ENCODE measurements at places on chromosomes 11 and 22.

GRCh38 chr22:50622723-50623327 lies 5.1 kb downstream of the ARSA start:
- DNase-seq: peak; percentile 46

GRCh38 chr11:121452609-121453150 lies at the start of gene SORL1-AS1:
Gene SORL1-AS1, minus strand, starts transcription at chr11:121452967.
- DNase-seq: no peak

DNA sequence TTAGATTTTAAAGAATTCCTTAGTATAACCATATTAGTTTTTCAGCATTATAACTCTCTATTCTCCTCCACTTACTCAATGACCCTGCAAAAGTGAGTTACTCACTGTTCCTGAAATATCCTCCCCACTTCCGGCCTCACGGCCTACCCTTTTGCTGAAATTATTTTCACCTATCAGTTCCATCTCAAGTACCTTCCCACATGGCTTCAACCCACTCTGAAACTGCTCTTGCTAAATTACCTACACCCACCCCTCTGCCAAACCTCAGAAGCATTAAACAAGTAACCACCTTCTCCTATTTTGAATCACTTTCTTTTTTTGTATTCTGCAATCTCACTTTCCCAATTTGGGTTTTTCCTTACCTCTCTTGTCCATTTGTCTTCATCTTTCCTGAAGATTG lies 37.7 kb downstream of the OR5P2 start:
- DNase-seq: no peak

DNA sequence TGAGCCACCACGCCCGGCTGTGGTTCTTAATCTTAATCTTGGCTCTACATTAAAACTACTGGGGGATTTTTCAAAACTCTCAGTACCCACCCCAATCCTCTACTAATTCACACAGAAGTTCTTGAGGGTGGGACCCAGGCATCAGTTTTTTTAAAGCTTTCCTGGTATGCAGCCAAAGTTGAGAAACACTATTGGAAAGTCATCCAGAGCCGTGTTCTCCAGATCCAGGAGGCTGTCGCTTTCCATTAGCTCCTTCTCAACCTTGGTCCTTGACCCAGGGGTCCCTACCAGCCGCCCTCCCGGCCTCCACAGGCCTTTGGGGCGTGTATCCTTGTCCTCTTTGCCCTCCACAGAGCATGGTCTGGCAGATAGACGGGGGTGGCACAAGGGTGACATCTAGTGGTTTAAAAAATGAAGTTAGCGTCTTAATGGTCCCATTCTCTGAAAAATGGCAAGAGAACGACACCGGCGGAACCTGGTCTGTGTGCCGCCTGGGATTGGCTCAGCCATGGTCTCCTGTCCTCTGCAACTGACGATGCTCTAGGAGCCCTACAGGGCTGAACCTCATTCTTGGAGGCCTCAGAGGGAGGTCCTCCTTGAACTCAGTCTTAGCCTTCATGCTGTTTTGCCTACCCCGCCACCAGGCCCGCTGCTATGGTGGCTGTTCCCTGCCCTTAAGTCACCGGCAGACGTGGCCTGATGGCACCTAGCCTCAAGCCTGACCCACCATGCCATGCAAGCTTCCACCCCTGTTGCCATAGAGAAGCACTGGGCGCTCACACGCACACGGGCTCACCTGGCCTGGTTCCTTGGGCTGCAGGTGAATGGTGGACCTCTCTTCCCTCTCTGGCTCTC lies 152.0 kb upstream of the SYN3 start:
- DNase-seq: peak; percentile 68

- peak; percentile 18 for DNase-seq
These were observed 22.8 kb upstream of the B4GALNT4 start for GRCh38 chr11:346529-346928.

GRCh38 chr11:15195454-15196200 lies 80.9 kb downstream of the INSC start:
- DNase-seq: no peak

DNA sequence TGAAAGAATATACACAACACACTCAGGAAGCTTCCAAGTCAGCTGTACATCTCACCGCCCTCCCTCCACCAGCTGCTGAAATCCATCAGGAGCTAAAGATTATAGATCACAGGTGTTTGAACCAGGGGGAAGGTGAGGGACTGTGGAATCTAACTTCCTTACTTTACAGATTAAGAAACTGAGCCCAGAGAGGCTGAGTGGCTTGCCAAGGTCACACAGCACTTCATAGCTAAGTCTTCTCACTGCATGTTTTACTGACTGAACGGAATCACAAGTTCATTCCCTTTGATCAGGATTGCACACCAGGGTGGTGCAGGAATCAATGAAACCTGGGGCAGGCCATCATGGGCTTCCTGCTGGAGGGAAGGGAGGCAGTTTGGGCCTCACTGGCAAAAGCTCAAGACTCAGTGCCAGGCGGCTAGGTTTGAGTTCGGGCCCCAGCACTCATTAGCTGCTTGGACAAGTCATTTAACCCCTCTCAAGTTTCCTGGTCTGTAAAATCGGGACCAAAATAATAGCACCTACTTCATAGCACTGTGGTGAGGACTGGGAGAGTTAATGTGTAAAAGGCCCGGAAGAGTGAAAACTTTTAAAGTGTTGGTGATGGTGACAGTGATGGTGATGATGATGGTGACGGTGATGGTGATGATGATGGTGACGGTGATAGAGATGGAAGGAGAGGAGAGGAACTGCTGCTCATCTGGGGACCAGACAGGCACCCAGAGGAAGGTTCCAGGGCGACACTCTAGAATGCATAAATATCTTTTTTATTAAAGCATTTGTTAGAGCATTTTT lies 8.2 kb downstream of the CD5 start:
- no peak for DNase-seq

- DNase-seq: no peak
These were observed 4.3 kb downstream of the VSIG10L2 start for GRCh38 chr11:125950178-125950490.

- DNase-seq: no peak
These were observed 80.3 kb downstream of the ALX4 start for GRCh38 chr11:44229624-44230023.

- no peak for DNase-seq
These were observed 988 bp downstream of the MGAT3 start for GRCh38 chr22:39457556-39458443.

DNA sequence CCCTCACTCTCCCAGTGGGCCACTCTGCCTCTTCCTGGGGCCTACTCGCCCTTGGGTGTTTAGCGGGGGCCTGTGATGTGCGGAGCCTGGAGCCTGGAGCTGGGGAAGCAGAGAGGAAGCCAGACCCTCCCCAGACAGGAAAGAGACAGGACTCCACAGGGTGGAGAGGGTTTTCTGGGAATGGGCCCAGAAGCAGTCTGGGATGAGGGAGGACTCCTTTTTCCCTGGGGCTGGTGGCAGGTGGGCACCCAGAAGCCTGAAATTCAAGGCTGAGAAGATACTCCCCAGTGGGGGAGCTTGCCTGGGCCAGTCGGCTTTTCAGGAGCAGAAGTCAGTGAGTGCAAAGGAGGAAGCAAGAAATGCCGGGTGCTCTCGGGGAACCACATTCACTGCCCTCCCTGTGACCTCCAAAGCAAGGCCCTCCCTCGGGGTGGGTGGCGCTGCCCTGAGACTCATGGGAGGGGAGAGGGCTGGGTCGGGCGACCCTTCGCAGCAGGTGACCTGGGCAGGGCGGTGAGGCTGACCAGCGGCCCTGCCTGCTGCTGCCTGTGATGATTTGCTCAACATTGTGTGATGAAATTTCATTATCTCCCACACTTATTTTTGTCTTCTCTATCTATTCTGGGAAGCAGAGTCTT lies 1377.4 kb downstream of the BRD1 start:
- no peak for DNase-seq

DNA sequence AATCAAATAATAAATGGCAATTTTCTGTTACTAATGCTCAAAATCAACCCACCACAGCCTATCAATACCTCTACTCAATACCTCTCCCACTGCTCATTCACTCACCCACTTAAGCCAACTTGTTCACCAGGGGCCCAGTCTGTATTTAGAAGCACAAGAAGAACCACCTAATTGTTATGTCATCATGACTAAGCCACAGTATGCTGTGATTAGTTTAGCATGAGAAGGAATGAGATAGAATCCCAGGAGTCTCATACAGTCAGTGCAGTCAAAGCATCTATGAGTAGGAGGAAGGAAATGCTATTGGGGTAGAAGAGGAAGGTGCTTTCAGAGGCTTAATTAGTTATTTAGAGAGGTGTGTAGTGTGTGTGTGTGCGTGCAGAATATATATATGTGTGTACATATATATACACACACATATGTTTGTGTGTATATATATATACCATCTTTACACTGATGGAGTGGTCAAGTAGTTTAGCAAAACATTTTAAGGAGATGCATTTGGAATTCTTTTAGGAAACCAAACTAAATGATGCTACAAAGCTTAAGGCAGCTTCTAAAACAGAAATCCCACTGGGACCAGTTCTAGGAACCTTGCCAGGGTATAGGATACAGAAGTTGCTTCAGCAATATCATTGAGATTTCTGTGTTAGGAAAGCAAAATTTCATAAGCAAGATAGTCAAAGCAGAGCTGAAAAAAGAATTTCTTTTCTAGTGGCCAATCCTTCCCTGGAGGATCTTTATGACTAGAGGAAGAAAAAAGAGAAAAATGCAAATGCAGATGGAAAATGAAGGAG lies 27.5 kb downstream of the KCNA4 start:
- no peak for DNase-seq

- DNase-seq: no peak
These were observed 164.0 kb upstream of the PDGFD start for GRCh38 chr11:104327861-104328511.

- no peak for DNase-seq
These were observed 3.1 kb downstream of the MFNG start for GRCh38 chr22:37483050-37483449.

GRCh38 chr22:44554411-44554810 lies 56.4 kb upstream of the RTL6 start:
- DNase-seq: peak; percentile 29

GRCh38 chr11:72227316-72228228 lies 3.0 kb downstream of the INPPL1 start:
- DNase-seq: peak; percentile 32

DNA sequence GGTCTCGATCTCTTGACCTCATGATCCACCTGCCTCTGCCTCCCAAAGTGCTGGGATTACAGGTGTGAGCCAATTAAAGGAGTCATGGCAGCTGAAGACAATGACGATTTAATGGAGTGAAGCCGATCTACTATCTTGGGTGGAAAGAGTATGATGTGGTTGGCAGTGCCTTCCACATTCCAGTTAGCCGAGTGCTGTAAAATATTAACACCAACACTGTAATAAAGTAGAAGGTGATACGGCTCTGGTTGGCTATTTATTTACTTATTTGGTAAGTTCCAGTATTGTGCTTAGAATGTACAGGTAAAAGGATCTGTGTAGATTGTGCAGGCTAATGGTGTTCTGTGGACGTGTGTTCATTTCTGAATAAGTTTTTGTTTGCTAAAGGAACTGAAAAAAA lies 149.6 kb upstream of the MTMR2 start:
- DNase-seq: no peak

GRCh38 chr22:18110194-18110953 lies at the start of gene TUBA8:
Gene TUBA8, plus strand, starts transcription at chr22:18110809. Its CDS starts 57 bp downstream, at chr22:18110866.
- DNase-seq: peak; percentile 71
